ENCODE measurements at places on chromosomes 16 and 17. TPM values are rescaled to one million over a fixed set of nuclear protein-coding genes. Genes with fewer than 3 reads are reported as not detected.

CASKIN1 gene
- total RNA-seq: 1.2 TPM

TEX19 gene
- not detected for total RNA-seq

GRCh38 chr17:7147772-7148171 lies 31.4 kb downstream of the ASGR1 start:
- DNase-seq: no peak

- no peak for DNase-seq
These were observed 4.4 kb upstream of the KRT37 start for GRCh38 chr17:41428591-41429291.

DNA sequence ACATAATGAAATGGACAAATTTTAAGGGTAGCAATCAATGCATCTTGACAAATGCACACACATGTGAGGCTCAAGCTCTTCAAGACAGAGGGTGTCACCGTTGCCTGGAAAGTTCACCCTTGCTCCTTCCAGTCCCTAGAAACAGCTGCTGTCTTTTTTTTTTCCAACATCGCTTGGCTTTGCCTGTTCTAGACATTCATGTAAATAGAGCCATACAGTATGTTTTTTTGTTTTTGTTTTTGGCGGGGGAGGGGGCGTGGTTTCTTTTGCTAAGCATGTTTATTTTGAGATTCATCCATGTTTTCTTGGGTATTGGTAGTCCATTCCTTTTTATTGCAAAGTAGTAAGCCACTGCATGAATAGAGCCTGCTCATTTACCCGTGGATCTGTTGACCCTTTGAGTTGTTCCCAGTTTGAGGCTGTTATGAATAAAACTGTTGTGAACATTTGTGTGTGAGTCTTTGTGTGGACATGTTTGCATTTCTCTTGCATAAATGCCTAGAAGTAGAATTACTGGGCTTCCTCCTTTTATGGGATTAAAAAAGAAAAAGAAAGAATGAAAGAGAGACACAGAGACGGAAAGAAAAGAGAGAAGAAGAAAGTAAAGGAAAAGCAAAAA lies 78.4 kb downstream of the NT5M start:
- no peak for DNase-seq

DNA sequence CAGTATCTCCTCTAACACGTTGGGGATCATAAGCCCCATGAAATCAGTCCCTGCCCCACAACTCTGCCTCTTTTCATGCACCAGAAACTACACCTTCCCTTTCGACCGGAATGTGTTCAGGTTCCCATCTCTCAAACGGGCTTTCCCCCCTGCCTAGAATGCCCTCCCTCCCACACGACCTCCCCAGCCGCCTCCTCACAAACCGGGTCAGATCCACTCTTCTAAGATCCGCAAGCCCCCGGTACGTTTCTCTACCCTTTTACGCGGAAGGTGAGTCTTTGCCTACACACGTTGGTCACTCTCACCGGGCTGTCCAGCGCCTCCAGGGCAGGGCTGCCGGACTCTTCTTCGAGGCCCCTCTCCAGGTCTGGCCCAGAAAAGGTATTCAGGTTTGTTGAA lies 708 bp downstream of the DHX33 start:
- DNase-seq: no peak

DNA sequence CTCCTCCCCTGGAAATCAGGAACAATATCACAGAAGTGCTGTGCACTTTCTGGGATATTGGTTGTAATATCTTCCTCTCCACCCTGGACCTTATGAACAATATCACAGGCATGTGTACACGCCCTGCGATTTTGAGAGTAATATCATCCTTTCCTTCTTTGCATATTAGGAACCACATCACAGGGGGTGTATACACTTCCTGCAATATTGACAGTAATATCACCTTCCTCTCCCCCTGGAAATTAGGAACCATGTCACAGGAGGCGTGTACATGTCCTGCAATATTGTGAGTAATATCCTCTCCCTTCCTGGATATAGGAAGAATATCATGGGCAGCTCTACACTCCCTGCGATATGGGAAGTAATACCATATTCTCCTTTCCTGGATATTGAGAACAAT lies 14.2 kb upstream of the TEKT5 start:
- no peak for DNase-seq

DNA sequence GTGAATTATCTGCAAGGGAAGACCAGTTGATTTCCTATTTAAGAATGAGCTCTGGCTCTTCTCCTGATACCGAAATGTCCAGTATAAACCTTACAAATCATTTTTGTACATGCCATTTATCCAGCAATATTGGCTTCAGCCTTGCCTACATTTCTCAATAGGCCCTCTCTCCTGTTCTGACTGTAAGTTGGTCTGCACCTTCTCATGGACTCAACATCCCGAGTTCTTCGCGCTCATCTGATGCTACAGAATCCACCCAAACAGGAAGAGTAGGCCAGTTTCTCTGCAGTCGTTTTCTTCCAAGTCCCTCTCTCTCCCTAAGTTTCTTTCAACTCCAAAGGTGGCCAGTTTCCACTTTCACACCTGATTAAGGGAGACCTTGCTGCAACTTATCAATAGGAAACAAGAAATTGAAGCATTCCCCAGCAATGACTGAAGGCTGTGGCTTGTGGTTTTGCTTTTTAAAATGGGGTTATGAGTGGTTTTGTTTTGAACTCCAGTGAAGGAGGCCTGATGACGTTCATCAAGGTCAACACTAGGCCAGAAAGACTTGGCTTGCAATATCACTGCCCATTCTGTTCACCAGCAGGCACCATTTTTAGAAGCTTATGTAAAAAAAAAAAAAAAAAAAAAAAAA lies 383.0 kb downstream of the MAF start:
- no peak for DNase-seq

GRCh38 chr16:74775255-74775654 lies 635 bp upstream of the FA2H start:
- DNase-seq: no peak

Data from cardiac septum (tissue), 1 donor.